Smooth muscle cell of the brain vasculature (primary cell): ENCODE measurements at places on chromosomes 5 and 9.
A peak's percentile ranks its signal among the peaks of the same experiment; 100 is the strongest.

- DNase-seq: no peak
Measured at GRCh38 chr5:179975713-179976134, 68.0 kb upstream of the TBC1D9B start.

GRCh38 chr5:67033880-67034651 is 162.5 kb downstream of the CD180 start:
- DNase-seq: no peak

GRCh38 chr5:55102348-55102747 is at the start of gene GZMA:
GZMA (plus strand) TSS chr5:55102646; CDS start chr5:55102683, 37 bp downstream.
- no peak for DNase-seq

DNA sequence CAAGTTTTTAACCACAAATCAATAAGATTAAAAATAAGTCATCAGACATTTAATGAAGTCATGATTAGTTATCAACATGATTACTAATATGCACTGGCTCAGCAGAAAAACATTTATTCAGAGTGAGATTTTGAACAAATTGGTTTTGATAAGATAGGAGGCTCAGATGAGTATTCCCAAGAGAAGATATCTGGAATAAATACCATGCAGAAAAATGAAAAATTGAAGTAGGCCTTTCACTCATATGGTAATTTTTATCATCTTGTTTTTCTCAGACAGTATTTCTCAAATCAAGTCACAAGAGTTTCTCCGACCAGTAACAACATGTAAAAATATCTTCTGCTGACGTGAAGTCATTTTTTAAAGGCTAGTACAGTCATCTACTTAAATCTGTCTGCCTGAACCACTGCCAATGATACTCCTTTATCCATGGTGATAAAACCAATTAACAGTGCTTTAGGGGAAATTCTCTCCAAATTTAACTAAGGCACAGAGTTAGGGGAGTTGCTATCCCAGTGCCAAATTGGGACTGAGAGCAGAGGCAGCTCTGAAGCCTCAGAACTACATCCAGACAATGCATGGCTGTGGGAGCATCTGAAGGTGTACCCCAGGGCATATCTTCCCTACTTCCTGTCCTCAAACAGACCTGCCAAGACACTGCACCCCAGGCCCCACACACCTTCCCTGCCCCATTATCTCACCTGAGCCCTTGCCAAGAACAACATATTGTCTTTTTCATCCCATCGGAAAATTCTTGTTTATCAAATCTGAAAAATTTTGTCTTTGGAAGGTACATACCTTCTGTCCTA is 105.5 kb upstream of the TSLP start:
- DNase-seq: no peak

- no peak for DNase-seq
Measured at GRCh38 chr5:114449860-114450421, 88.1 kb downstream of the KCNN2 start.

DNA sequence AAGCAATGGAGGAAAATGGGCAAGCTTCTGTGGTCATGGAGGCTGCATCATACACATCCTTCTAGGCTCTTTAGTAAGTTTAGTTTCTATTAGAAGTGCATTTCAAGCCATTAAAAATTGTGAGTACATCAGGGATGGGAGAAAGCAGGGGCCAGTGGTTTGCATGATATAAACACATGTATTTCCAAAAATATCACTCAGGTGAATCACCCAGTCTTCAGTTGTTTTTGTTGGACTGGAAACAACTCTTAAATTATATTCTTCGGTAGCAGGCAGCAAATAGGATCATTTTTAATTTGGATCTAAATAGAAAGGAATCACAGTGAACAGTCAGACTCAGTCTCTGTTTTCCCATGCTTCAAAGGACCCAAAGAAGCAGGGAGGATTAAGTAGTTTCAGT is 657.9 kb downstream of the TLR4 start:
- no peak for DNase-seq

DNA sequence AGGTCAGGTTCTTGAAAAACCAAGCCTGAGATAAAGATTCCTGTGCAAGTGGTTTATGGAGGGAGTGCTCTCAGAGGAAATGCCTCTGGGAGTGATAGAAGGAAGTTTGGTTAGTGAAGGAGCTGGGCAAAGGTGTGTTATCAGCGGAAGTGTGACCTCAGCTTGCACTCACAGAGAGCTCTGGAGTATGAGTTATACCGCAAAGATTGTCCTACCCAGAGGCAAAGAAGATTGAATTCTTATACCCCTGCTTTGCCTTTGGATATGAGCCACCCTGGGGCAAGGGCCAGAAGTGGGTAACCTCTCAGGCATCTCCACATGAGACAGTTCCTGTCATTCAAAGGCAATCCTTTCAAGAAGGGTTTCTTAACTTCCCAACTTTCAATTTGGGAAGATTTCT is 145.6 kb downstream of the MUSK start:
- DNase-seq: no peak

GRCh38 chr5:140553657-140554056 is 3.6 kb downstream of the SRA1 start:
- no peak for DNase-seq

DNA sequence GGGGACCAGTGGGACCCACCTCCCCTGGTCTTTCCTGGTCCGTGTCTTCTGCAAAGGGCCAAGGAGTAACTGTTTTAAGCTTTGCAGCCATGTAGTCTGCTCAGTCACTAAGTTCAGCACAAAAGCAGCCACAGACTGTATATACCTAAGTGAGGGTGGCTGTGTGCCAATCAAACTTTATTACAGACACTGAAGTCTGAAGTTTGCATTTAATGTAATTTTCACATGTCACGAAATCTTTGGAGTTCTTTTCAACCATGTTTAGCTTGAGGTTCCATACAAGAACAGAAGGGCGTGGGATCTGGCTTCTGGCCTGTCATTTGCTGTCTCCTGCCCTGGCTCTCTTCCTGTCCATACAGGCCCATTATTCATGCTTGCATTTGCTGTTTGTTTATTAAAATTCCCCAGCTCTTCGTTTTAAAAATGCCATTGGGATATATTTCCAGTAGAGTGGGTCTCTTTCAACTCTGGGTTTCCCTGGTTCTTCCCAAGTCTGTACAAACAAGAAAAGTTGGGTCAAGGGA is 64.2 kb upstream of the ECM2 start:
- no peak for DNase-seq

DNA sequence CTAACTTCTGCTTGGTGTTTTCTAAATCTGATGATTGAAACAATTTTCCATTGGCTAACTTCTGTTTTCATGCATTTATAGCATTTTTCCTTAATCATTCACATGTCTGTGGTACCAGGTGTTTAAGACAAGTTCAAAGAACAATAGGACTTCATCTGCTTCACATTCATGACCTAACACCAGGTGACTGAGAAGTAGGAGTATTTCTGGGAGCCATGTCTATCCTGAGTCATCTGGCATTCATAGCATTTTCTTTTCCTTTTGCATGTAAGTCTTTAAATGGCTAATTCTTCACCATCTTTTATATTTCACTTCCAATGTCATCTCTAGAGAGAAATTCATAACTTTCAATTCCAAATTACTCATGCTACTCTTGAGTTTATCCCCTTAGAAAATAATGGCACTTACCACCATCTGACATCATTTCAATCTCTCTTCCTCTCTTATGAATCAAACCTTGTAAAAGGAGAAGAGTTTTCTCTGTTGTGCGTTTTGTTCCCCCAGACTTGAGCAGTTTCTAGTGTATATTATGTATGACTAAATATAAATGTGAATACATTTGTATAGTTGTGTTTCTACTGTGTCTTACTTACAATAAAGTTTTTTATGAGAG is 1196.1 kb upstream of the CDH9 start:
- DNase-seq: no peak

DNA sequence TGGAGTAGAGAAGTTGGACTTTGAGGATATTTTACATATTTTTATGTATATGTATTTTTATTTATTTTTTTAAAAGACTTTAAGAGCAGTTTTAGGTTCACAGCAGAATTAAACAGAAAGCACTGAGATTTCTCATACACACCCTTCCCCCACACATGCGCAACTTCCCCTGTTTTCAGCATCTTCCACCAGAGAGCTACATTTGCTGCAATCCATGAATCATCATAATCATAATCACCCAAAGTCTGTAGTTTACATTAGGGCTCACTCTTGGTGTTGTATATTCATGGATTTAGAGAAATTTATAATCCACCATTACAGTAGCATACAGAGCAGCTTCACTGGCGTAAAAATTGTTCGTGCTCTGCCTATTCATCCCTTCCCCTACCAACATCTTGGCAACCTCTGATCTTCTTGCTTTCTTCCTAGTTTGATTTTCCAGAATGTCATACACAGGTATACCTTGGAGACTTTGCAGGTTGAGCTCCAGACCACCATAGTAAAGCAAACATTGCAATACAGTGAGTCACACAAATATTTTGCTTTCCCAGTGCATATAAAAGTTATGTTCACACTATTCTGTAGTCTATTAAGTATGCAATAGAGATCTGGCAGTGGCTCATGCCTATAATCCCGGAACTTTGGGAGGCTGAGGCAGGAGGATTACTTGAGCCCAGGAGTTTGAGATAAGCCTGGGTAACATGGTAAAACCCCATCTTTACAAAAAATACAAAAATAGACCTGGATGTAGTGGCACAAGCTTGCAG is 9.6 kb upstream of the CCDC171 start:
- no peak for DNase-seq

- DNase-seq: no peak
Measured at GRCh38 chr5:77816686-77817085, 40.5 kb upstream of the TBCA start.

DNA sequence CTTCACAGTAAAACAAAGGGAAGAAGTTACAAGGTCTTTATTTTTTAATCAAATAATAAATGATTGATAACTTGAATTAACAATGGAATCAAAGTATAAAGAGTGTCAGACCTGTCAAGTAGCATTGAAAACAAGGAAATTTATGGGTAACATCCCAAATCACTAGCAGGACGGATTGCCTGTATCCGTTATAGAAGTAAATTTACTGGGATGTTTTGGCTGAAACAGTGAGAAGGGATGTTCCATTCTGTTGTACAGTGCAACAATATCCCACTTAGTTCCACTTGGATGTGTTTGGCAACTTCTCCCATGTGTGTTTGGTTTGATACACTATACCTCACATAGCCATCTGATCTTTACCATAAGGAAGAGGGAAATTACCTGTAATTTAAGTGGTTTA is 421.0 kb upstream of the CHD1 start:
- DNase-seq: no peak

- no peak for DNase-seq
Measured at GRCh38 chr9:135108831-135109510, 21.5 kb downstream of the OLFM1 start.

GRCh38 chr9:122978601-122979000 is 37.8 kb downstream of the RABGAP1 start:
- DNase-seq: no peak

DNA sequence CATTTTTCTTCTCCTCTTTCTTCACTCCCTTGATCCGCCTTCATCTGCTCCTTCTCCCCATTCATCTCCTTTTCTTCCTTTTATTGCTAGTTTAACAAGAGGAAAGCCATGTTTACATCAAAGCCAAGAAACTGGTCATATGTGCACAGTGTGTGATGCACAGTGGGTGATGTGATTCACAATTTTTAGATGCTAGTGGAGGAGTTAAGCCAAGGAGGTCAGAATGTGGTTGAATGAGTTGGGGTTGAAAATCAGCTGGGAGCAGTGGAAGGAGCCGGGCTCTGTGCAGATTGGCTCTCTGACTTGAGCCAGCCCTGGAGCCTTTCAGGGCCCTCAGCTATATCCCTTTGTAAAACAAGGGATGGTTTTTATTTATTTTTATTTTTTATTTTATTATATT is 7.3 kb downstream of the ACER2 start:
- DNase-seq: peak; percentile 41

- DNase-seq: peak; percentile 35
Measured at GRCh38 chr5:54643685-54644106, 126.1 kb downstream of the SNX18 start.

- no peak for DNase-seq
Measured at GRCh38 chr9:1300941-1301340, 250.8 kb downstream of the DMRT2 start.

- DNase-seq: no peak
Measured at GRCh38 chr9:88722753-88723152, 187.8 kb downstream of the NXNL2 start.
